ENCODE measurements at places on chromosomes 11 and 22.
A peak's percentile ranks its signal among the peaks of the same experiment; 100 is the strongest.

DNA sequence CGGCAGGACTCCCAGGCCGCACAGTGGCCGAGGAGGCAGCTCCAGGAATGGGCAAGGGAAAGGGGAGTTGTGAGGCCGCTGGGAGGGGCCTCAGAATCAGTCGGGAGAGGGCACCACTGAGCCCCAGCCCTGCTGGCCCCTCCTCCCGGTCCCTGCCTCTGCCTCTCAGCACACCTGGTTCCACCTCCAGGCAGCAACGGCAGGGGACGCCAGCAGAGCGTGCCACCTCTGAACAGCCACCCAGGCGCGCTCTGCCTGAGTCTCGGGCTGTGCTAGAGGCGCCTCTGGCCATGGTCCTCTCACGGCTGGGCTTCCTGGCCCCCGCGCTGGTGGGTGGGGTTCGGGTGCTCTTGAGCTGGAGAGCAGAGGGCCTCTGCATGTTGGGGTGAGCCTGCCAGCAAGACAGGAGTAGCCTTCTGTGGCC, 33.0 kb downstream of the MOB2 start:
- no peak for DNase-seq

- no peak for DNase-seq
Observed at GRCh38 chr11:117917591-117918151, 11.5 kb downstream of the TMPRSS13 start.

DNA sequence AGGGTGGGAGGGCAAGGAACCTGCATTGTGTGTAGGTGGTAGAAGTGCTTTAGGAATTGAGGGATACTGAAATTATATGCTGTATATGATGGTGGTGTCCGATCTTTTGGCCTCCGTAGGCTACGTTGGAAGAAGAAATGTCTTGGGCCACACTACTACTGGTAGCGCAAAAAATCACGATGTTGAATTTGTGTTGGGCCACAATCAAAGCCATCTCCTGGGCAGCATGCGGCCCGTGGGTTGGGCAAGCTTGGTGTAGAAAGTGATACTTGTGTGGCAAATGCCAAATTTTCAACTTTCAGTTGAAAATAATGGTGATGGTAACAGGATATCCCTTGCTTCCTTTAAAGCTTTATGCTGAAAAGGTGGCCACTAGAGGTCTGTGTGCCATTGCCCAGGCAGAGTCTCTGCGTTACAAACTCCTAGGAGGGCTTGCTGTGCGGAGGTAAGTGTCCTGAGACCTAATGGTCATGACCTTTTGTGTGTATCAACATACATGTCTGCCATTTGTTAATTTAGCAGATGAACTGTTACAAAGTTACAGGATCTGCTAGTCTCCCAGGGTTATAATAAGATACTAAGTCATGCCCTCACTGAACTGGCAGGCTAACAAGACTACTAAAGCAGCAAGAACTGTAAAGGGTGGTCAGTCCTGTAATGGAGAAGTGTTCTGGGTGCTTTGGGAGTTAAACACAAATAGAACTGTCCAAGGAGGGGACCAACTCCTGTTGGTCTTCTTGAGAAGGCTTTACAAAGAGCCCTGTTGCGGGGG, 2.9 kb downstream of the RPS3 start:
- DNase-seq = no peak

- DNase-seq = no peak
Observed at GRCh38 chr11:95296621-95297025, 65.6 kb upstream of the SESN3 start.

- no peak for DNase-seq
Observed at GRCh38 chr11:71914617-71915189, 13.7 kb downstream of the XNDC1N start.

DNA sequence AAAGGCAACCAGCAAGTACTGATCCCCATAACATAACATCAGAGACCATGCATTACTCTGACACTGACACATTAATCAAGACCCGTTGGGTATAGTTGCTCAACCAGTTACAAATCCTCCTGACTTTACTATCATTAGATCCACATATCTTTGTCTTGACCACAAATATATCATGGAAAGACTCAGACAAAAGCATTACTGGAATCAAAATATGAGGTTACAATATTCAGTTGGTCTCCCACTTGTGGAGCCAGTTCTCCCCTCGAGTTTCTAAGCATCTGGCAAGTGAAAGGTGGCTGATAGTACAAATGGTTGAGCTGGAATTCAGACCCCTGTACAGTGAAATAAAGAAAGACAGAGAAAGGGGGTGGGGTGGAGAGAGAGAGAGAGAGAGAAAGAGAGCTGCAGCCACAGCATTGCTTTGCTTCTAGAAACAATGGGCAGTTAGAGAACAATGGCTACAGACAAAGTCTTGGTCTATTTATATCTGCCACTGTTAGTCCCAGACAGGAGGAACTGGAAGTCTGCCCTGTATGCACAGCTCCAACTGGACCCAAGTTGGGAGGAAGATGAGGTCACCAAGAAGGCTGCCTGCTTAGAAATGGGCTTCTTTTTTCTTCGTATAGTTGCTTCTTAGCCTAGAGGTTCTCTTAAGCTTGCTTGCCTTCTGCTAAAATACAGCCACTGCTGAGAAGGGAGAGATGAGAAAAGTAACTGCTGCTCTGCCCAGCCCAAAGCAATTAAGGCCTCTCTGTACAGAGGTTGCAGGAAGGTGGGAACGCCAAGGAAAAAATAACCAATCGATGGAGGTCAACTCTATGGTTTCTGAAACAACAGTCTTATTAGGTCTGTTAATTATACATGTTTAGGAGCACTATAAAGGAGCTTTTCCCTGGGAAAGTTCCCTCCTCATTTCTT, 85.5 kb downstream of the ETS1 start:
- peak; percentile 67 for DNase-seq

DNA sequence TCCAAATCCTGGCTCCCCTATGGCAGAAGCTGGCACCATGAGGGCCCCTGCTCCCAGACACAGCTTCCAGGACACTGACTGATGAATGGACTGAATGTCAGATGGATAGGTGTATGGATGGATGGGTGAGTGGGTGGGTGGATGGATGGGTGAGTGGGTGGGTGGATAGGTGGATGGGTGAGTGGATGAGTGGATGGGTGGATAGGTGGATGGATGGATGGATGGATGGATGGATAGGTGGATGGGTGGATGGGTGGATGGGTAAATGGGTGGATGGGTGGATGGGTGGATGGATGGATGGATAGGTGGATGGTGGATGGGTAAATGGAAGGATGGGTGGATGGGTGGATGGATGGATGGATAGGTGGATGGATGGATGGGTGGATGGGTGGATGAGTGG, 4.3 kb downstream of the FGF3 start:
- DNase-seq = no peak

GRCh38 chr22:37566903-37567798, 6.9 kb downstream of the CDC42EP1 start:
- peak; percentile 78 for DNase-seq

- no peak for DNase-seq
Observed at GRCh38 chr11:44674809-44675208, 52.0 kb upstream of the TSPAN18 start.

DNA sequence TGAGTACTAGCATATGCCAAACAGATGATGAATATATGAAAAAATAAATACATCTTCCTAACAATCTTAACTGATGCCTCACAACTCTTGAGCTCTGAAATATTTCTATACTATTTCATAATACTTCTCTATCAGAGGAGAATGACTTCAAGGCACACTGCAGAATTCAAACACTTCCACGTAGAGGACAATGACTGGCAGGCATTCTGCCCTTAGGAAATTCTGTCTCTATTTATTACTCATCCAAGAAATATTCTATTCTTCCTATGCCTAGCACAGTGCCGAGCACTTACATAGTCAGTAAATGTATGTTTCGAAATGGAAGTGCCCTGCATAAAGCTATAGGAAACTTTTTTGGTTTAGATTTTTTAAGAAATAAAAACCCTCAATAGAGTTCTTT, 809.1 kb downstream of the DLG2 start:
- no peak for DNase-seq

- no peak for DNase-seq
Observed at GRCh38 chr11:34194576-34195335, 89.3 kb downstream of the NAT10 start.

GRCh38 chr11:46535688-46536087, 58.1 kb downstream of the AMBRA1 start:
- DNase-seq = no peak

GRCh38 chr11:132579634-132580327, 952.5 kb downstream of the OPCML start:
- no peak for DNase-seq

- no peak for DNase-seq
Observed at GRCh38 chr22:19636696-19637407, 77.5 kb upstream of the SEPTIN5 start.

DNA sequence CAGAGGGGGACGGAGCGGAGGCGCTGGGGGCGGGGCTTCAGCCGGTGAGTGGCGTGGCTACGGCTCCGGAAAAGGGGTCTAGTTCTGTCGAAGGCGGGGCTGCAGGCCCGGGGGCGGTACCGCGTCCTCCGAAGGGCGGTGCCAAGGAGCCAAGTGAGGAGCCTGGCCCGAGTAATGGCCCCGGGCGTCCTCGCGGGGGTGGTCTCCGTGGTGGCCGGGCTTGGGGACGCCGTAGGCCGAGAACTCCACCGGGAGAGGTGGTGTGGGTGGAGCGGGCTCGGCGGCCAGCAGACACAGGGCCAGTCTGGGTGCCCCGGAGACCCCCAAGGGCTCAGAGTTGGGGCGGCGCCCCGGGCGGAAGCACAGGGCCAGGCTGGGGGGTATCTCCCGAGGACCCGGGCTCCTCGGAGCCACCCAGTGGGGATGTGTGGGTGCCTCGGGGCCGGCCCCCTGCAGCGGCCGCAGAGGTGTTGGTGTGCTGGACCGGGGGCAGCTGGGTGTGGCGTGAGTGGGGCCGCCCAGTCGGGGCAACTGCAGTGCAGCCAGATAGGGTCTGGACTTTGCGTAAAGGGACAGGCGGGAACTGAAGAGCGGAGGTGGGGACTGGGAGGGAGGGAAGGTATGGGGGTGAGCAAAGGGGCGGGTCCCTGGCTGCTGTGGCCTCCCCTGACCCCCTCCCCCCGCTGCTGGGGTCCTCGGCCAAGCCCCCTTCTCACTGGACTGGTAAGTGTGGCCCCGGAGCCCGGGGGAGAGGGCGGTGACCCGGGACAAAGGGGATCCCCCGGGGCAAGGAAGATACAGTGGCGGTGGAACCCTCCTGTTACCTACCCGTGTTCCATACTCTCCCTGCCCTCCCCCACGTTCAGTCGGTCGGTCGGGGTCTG, 838 bp downstream of the FKBP2 start:
- peak; percentile 72 for DNase-seq

All from right hindlimb (tissue), 1 donor.